ENCODE measurements at places on chromosomes 5 and 9. TPM values are rescaled to one million over a fixed set of nuclear protein-coding genes. Genes with fewer than 3 reads are reported as not detected.

Gene MAPKAP1
- 98.9 TPM for total RNA-seq

Gene SPIN1
- total RNA-seq, result 104 TPM

Gene JAKMIP2
- total RNA-seq, result 0.50 TPM

Gene SLC45A2
- total RNA-seq, result not detected

Gene NIPAL4
- not detected for total RNA-seq
